ENCODE measurements at places on chromosomes 16 and 17.

DNA sequence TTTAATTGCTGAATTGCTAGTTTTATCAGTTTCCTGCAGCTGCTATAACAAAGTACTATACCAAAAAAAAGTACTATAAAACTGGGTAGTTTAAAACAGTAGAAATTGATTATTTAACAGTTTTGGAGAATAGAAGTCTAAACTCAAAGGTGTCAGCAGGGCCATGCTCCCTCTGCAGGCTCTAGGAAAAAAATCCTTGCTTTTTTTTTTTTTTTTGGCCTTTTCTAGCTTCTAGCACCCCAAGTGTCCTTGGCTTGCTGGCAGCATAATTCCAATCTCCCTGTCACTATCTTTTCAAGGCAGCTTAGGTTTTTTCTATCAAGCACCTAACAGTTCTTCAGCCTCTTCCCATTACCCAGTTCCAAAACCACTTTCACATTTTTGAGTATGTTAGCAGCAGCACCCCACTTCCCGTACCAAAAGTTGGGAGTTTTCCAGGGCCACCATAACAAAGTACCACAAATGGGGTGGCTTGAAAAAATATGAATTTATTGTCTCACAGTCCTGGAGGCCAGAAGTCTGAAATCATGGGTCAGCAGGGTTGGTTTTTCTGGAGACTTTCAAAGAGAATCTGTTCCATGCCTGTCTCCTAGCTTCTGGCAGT, 37.4 kb downstream of the BPTF start:
- no peak for DNase-seq

GRCh38 chr17:60442271-60443173, 20.2 kb downstream of the CHCT1 start:
- DNase-seq: no peak

DNA sequence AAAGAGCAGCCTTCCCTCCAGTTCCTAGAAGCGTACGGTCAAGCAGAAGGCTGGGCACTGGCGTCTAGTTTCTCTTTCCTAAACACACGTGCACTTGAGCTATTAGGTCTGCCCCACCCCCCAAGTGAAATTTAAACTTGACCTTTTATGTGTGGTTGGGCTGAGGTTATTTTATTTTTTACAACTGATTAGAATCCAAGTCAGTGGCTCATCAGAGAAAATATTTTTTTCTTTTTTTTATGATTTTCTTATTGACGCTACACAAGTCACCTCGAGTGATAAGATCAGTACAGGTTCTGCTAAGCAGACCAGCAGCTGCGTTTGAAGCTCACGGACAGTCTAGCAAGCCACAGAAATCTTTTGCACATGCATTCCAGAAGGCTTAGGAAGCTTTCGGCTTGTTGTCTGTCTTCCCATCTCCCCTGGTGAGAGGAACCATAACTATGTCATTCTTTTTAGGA, 95.1 kb downstream of the ZFHX3 start:
- no peak for DNase-seq

DNA sequence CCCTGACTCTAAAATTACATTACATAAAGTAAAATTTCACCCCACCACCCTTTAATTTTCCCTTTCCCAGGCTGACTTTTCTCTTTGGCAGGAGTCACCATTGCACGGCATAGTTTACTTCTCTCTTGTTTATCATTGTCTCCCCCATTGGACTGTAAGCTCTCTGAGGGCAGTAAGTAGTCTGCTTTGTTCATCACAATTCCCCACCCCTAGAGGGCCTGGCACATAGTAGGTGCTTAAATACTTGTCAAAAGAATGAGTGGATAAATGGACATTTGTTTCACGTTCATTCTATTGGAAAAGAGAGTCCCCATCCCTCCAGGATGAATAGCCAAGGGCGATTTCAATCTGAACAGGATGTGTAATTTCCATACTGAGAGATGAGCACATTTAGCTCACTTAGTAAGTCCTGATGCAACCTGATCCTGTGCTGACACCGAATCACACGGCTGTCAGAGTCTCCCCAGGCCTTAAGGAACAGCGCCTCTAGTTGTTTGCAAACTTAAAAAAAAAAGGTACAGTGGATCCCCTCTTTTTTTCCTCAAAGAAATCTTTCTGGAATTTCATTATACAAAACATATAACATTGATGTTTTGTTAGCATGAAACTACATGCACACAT, 54.0 kb downstream of the AKAP1 start:
- no peak for DNase-seq

- peak; percentile 95 for DNase-seq
Observed at GRCh38 chr17:66494023-66494803, 191.8 kb downstream of the PRKCA start.

GRCh38 chr16:67694611-67695010, 24.5 kb downstream of the GFOD2 start:
- no peak for DNase-seq
